ENCODE measurements at places on chromosomes 3 and 15. TPM values are rescaled to one million over a fixed set of nuclear protein-coding genes. Genes with fewer than 3 reads are reported as not detected.

GRCh38 chr3:9430733-9431132 is 33.3 kb downstream of the SETD5 start:
- H3K36me3 ChIP-seq = peaks cover 88% of the 10 kb centered on the region
- H3K27me3 ChIP-seq = no peaks in the 10 kb centered on the region
- DNase-seq = no peak
- no peak overlapping the region for H3K4me3 ChIP-seq

DNA sequence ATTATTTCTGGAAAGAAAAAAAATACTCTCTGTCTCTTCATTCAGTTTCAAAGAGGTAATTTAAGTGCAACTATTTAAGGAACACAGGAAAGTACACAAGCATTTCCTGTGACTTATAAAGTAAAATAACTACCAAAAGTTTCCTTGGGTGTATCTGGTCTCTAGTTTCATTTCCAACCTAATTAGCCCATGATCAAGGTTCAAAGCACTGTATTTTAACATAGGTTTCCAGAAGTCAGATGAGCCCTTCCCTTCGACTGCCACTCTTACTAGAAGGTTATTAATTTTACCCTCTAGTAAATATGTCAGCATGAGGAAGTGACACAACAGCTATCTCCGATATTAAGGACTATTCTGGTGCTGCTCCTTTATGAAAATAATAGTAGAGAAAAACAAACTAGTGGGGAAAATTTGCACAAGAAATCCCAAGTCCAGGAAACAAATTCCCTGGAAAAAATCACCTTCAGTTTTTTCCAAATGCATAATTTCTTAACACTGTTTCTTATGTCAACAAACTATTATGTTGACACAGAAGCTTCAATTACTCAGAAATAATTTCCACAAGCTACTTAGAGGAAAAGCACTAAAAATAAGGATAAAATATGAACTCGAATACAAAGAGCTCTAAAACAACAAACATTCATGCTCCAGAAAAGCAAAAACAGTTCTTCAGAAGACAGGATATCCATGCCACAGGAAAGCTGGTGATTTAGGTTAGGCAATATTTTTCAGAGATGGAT is 35.3 kb downstream of the CCPG1 start:
- H3K27ac ChIP-seq = no peak overlapping the region
- H3K36me3 ChIP-seq = peaks cover 49% of the 10 kb centered on the region
- no peak for DNase-seq
- H3K4me3 ChIP-seq = no peak overlapping the region
- H3K27me3 ChIP-seq = no peaks in the 10 kb centered on the region
- no peaks in the 10 kb centered on the region for H3K4me1 ChIP-seq

SLC2A2 gene
- total RNA-seq = not detected

DNA sequence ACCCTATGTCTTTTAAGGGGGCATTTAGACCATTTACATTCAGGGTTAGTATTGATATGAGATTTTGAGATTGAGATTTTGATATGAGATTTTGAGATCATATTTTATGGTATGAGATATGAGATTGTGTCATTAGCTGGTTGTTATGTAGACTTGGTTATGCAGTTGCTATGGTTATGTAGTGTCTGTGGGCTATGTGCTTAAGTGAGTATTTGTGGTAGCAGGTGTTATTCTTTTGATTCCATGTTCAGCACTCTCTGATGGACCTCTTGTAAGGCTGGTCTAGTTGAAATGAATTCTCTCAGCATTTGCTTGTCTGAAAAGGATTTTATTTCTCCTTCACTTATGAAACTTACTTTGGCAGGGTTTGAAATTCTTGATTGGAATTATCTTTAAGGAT is 225.4 kb downstream of the SATB1 start:
- H3K27me3 ChIP-seq = no peaks in the 10 kb centered on the region
- H3K4me1 ChIP-seq = no peaks in the 10 kb centered on the region
- H3K27ac ChIP-seq = no peak overlapping the region
- DNase-seq = no peak
- no peak overlapping the region for H3K4me3 ChIP-seq

TAGLN3 gene
- total RNA-seq = not detected
